ENCODE measurements at places on chromosomes 16 and 17.

GRCh38 chr17:50609380-50610074 lies 25.2 kb upstream of the ABCC3 start:
- DNase-seq = no peak

GRCh38 chr17:81385320-81386111 lies 9.7 kb upstream of the BAHCC1 start:
- DNase-seq = no peak

- DNase-seq = no peak
Observed at GRCh38 chr16:86734543-86735460, 156.5 kb downstream of the FOXL1 start.

DNA sequence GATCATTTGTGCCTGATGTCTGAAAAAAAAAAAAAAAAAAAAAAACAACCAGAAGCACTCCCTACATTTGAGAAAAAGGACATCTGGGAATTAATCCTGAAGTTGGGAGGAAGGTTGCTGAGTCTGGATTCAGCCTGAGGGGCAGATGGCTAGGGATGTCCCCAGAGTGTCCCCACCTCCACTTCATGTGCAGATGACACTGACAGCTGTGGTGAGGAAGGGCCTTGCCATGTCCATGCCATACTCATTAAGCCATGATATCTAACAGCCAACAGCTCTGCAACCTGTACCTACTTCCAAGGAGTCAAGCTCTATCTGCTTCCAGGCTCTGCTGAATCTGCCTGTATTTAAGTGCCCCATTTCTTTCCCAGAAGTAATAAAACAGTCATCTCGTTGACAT lies 356.0 kb downstream of the CA10 start:
- DNase-seq = no peak

GRCh38 chr17:54864636-54865356 lies 35.9 kb upstream of the TOM1L1 start:
- no peak for DNase-seq

GRCh38 chr17:12667299-12667958 lies 1.7 kb downstream of the MYOCD start:
- no peak for DNase-seq

GRCh38 chr17:58004060-58004459 lies 3.0 kb downstream of the SRSF1 start:
- DNase-seq = no peak

GRCh38 chr17:64504769-64505339 lies 1.2 kb downstream of the DDX5 start:
- DNase-seq = no peak

- no peak for DNase-seq
Observed at GRCh38 chr16:47524007-47524405, 62.9 kb downstream of the PHKB start.

DNA sequence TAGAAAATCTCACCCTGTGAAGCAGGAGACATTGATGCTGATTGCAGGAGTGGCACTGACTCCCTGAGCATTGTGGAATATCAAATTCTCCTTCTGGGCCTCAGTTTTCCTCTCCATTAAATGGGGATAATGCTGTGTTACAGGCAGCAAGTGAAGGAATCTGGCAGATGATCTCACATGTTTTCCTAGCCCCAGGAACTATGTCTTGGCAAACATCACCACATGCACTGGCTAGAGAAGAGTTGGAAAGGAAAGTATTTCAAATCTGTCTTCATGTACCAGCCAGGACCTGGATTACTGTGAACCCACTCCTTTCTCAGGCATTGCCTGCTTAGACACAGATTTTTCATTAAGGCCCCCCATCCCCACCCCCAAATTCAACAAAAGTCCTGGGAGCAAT lies 13.6 kb upstream of the CCL8 start:
- DNase-seq = no peak

DNA sequence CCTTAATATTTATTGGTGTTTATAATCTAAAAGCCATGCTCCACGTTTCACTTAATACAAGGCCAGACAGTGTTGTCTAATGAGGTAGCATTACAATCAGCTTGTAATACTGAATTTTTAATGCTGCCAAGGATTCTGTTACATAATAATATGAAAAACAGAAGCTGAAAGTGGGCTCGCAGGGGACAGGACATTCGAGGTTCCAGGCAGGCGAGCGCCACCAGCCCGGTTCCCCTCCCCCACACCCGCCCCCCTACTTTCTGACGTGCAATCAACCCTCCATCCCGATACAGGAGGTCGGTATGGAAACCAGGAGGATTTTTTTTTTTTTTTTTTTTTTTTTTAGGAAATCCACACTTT lies 6.2 kb upstream of the ZFHX3 start:
- DNase-seq = no peak

GRCh38 chr17:46788796-46789195 lies 29.7 kb downstream of the WNT3 start:
- DNase-seq = no peak

DNA sequence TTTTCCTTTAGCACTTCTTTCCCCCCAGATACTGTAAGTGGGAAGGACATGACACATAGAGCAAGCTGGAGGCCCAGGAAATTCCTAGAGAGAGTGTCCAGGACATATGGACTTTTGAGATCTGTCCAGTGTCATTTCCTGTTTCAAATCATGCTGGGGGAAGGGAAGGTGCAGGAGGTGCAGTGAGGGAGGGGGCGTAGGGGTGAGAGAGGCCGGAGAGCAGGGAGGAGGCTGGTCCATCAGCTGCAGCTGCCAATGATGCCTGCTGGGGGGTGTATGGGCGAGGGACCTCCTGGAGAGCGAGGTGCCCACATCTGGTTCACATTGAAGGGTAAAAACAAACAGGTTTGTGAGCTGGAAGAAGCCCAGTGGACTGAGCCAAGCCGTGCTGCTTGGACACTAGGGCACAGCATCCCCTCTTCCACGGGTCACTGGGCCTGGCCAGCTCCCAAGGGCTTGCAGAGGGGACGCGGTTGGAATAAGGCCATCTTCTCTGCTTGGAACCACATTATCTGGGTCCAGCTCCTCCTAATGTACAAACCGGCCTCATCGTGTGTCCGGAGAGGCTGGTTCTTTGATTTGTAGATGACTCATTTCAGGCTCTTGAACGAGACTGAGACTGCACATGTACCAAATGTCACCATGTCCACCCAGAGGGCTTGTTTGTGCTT lies 70.4 kb upstream of the SMURF2 start:
- no peak for DNase-seq

DNA sequence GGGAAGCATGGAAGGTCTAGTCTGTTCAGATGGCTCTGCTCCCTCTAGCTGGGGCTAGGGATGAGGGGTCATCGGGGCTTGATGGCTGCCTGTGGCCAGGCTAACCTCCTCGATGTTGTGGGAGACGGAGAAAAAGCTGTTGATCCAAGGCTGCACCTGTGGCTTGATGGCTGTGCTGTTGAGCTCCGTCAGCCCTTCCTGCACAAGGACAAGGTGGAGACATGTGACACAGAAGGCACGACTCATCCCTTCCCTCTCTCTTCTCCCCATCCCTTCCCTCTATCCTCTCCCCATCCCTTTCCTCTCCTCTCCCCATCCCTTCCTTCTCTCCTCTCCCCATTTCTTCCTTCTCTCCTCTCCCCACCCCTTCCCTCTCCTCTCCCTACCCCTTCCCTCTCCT lies 28.2 kb downstream of the FCSK start:
- no peak for DNase-seq

DNA sequence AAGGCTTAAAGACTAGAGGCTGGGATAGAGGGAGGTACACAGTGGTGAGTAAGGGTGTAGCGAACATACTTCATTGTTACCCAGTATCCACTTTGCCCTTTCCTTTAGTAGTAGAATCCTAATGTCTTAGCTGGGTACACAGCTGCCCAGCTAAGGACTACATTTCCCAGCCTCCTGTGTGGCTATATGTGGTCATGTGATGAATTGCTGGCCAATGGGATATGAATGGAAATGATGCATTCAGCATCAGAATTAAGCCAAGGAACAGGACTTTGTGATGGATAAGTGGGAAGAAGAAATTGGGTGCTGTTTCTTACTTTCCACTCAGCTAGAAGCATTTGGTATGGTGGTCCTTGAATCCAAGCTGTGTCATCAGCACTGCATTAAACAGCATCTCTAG lies 55.9 kb downstream of the FOXL1 start:
- no peak for DNase-seq

GRCh38 chr17:60391471-60392041 lies 377 bp downstream of the USP32 start:
- no peak for DNase-seq

- no peak for DNase-seq
Observed at GRCh38 chr17:58899191-58899590, 143.5 kb downstream of the PPM1E start.

GRCh38 chr17:17806611-17807274 lies 30.0 kb downstream of the SREBF1 start:
- no peak for DNase-seq

GRCh38 chr16:31199430-31200041 lies 3.0 kb downstream of the PYCARD start:
- no peak for DNase-seq

- DNase-seq = peak; percentile 96
Observed at GRCh38 chr17:66459811-66460270, 157.4 kb downstream of the PRKCA start.

GRCh38 chr16:53087101-53087500 lies 32.3 kb downstream of the CHD9 start:
- DNase-seq = no peak

DNA sequence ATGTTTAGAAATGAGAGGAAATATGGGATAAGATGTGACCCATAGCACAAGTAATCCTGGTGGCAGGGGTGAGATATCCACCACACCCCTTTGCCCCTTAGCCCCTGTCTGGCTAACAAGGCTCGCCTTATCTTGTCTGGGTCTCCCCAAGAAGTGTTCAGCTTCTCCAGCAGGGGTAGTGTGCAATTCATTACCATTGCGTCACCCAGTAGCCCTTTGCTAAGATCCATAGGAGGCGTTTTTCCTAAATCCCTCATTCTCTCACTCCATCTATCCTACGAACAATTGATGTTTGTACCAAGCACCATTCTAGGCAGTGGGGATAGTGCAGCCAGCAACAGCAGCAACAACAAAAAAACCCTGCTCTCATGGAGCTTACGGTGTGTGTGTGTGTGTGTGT lies 30.8 kb downstream of the CCDC42 start:
- no peak for DNase-seq

DNA sequence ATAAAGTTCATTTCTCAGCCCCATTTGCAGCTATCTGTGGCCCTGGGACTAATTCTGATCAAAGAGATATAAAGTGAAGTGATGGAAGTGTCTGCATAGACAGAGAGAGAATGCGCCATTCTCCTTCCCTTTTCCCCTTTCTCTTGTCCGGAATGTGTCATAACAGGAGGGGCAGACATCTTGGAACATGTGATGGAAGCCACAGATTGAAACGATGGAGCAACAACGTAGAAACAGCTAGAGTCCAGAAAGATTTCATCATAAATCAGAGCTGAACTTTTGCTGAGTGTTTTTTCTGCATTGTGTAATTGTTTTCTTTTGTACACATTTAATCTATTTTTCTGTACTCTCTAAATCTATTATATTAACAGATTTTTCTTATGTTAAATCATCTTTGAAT lies 11.3 kb downstream of the ASGR1 start:
- DNase-seq = peak; percentile 95

DNA sequence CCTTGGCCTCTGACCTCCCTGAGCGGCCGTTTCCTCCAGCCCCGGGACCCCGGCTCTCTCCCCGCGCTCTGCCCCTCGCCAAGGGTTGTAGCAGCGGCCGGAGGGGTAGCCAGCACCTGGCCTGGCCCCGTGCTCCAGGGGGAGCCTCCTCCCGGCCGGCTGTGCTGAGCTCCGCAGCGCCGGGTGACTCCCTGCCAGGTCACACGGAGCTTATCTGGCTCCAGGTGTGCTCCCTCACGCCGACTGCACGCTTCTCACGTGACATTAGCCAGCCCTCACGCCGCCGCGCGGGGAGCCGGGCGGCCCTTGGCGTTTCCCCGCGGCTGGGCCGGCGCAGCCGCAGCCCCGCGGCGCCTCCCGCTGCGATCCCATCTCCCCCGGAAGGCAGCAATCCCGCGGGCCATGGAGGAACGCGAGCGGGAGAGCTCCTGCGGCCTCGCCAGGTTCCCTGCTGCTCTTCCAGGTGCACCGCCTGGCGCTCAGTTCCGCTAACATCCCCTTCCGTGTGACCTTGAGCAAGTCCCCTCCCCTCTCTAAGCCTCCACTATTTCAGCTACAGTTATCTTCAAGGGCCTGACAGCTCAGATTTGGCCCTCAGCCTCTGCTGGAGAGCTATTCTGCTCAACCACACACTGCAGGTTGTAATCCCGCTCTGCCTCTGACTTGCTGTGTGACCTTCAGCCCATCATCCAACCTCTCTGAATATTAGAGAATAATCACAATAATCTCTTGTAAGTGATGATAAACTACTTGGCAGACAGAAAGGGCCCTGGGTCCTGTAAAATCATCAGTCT lies 3.4 kb downstream of the MYO18A start:
- DNase-seq = no peak

- no peak for DNase-seq
Observed at GRCh38 chr16:28554634-28555423, 1.1 kb downstream of the SGF29 start.

DNA sequence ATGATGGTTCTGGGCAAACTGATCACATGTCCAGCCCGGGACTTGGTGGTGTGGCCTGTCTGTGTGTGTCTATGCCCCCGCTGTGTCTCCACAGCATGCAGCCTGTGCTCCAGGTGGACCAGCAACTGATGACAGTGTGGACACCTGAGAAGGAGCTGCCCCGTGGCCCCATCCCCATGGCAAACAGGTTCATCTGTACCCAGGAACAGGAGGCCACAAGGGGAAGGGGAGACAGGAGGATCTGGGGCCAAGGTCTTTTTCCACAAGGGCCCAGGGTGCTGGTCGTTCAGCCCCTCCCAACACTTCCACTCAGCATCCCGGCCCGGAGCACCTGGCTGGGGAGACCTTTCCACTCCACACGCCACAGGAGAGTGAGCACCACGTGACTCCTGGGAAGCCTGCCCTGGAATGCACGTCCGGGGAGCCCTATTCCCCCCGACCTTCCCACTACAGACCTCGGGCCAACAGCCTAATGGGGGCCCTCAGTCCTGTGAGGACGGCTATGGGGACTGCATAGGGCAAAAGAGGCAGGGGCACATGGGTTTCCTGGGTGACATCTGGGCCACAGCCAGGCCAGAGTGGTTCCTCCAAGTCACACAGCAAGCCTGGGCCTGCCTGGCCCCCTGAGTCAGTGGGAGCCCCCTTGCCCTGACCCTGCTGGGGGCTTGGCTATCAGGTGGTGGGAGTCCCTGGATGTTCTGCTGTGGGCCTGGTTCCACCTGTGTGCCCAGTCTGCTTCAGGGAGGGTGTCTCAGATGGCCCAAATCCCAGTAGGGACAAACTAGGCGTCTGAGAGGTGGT lies 20.8 kb upstream of the NXPH3 start:
- DNase-seq = no peak

- DNase-seq = no peak
Observed at GRCh38 chr16:85639529-85640253, 26.6 kb downstream of the GSE1 start.

DNA sequence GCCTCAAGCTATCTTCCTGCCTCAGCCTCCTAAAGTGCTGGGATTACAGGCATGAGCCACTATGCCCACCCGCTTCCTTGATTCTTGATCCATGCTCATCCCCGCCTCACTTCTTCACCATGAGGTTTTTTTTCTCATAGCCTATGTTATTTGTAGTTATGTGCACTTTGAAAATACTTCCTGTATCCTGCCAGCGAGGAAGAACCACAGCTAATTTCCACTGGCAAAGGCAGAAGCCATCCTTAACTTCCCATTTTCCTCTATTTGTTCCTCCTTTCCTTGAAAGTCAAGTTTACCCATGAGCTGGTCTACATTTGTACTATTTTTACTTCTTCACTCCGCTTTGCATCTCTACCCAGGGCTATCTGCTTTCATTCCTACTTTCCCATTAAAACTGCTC lies 189.7 kb upstream of the ZFHX3 start:
- peak; percentile 34 for DNase-seq

- DNase-seq = no peak
Observed at GRCh38 chr16:31697744-31698125, 170.0 kb downstream of the AHSP start.

GRCh38 chr17:64547319-64547718 lies 40.5 kb downstream of the CEP95 start:
- no peak for DNase-seq
